WERI-Rb-1 (cell line): ENCODE measurements at places on chromosomes 3 and 15.

DNA sequence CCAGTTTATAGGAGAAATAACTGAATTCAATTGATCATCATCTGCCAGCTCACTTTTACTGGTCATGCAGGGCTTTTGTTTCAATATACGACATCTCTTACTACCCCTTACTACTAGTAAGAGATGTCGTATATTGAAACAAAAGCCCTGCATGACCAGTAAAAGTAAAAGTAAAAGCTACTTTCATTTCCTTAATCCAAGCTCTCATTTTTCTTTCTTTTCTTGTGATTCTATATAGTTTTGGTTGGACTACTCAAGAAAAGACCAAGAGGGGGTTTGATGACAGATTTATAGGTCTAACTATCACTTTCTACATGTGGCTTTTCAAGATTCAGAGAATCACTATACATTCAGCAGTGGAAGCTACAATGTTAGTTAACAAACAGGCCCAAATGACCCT, 1237.3 kb downstream of the ROBO2 start:
- no peak for DNase-seq

- no peak for DNase-seq
Observed at GRCh38 chr3:123078101-123078500, 11.3 kb downstream of the PDIA5 start.

- DNase-seq = no peak
Observed at GRCh38 chr3:191997579-191998268, 536.8 kb downstream of the PYDC2 start.

- no peak for DNase-seq
Observed at GRCh38 chr3:193938613-193939012, 197.3 kb upstream of the HES1 start.

DNA sequence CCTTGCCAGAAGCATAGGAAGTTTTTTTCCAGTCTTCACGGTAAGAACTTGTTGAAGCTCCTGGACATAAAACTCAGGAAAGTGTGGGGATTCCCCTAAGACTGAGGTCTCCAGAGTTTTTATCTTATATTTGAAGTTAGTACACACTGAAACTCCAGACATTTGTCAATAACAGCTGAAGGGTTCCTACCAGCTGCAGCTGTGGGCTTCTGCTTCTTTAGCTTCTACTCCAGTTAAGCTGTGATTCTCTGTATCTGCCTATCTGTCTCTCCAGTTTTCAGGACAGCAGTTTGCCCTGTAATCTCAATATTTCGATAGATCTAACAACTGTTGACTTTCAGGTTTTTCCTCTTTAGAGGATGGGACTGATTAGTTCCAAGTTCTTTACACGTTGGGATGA, 966.0 kb upstream of the SEMA6D start:
- no peak for DNase-seq

DNA sequence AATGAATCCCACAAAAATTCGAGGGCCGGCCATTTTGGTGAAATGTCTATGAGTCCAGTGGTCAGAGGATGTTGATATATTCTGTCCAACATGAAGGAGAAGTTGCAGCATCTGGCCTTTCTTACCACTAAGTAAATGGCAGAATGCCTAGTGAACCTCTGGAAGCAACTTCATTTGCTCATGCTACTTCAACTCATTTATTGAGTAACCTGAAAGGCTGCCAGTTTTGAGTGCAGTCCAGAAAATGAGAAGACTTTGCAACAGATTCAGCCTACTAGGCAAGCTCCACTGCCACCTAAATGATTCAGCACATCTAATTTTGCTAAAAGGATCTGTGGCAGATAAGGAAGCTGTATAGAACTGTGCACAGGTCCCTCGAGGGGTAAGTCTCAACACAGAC, 265.0 kb downstream of the OPA1 start:
- no peak for DNase-seq

GRCh38 chr3:182239316-182239715, 527.6 kb downstream of the SOX2 start:
- DNase-seq = no peak

GRCh38 chr3:141204343-141204742, 27.3 kb upstream of the PXYLP1 start:
- DNase-seq = no peak

DNA sequence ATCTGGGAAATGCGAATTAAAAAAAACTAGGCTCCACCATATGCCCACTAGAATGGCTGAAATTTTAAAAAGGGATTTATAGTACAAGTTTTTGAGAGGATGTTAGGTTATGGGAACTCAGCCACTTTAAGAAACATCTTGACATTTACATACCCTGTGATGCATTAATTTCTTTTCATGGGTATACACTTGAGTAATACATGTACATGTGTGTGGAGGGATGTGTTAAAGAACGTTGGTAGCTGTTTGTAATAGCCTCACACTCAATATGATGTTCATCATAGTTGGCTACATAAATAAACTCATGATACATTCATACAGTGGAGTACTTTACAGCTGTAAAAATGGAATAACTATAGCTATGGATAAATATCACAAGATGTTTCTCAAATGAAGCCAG, 40.9 kb downstream of the MEF2A start:
- DNase-seq = no peak

- DNase-seq = no peak
Observed at GRCh38 chr3:10366651-10367101, 45.8 kb upstream of the SEC13 start.

- DNase-seq = no peak
Observed at GRCh38 chr15:71333839-71334238, 218.6 kb downstream of the THSD4 start.

DNA sequence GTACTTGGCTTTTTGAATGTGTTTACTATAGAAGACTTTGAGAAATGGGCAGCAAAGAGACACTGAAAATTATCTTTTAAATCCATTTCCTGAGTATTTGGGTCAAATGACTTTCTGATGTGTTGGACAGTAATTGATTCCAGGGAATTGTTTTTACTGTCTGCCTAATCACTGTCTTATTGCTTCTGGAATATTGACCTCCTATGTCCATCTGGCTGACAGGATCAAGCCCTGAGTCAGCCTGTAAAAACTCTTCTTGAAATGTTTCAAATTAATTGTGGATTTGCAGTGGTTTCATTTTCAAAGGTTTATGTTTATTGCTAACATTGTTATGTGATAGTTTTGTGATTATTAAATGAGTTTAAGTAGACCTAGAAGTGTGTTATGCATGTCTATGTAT, 50.6 kb upstream of the MLF1 start:
- no peak for DNase-seq

- peak; percentile 79 for DNase-seq
Observed at GRCh38 chr15:92714477-92715401, 59.2 kb upstream of the FAM174B start.

GRCh38 chr3:45635475-45636256, 41.1 kb downstream of the LIMD1 start:
- no peak for DNase-seq

DNA sequence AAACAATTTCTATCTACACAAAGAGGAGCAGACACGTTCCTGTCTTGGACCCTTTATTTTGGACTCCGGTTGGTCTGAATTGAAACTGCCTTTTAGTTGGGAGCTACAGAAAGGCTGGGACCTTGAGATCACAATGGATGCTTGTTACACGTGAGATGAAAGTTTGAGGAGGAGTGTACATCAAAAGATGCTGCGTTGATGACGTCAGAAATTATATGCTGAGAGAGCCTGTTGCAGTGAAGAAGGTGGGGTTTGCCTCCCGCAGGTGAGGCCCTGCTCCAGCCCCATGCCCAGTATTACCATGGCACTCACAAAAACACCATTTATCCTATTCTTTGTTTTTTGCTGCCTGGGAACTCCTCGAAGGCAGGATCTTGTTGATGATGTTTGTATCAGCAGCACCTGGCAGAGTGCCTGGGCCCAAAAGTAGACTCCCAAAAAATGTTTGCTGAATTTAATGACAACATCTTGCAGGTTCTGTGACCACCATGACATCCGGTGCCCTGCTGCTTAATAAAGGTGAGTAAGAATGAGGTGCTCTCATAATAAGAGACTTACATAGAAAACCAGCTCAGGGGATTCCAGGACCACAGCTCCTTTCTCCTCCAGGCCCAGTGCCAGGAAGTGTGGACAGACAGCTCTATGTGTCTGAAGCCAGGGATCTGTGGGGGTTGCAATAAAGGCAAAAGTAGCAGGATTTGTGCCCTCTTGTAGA, 136.1 kb upstream of the UBE2E1 start:
- DNase-seq = no peak

GRCh38 chr15:65978110-65978509, 108.8 kb downstream of the RAB11A start:
- DNase-seq = no peak

DNA sequence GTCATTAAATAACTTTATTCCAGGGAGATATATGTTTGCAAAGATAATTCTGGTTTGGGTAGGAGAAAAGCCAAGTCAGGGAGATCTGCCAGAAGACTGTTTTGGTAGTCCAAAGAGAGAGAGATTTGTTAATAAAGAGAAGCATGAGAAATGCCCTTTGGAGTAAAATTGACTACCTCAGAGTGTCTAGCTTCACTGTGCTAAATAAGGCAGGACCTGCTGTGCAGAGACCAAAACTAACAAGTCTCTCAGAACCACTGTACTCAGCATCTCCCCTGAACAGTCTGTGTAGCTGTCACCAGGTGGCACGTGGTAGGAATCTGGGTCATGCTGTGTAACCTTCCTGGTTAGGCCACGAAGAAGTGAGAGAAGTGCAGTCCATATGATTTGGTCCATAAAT, 31.6 kb upstream of the SLC35G2 start:
- peak; percentile 14 for DNase-seq

DNA sequence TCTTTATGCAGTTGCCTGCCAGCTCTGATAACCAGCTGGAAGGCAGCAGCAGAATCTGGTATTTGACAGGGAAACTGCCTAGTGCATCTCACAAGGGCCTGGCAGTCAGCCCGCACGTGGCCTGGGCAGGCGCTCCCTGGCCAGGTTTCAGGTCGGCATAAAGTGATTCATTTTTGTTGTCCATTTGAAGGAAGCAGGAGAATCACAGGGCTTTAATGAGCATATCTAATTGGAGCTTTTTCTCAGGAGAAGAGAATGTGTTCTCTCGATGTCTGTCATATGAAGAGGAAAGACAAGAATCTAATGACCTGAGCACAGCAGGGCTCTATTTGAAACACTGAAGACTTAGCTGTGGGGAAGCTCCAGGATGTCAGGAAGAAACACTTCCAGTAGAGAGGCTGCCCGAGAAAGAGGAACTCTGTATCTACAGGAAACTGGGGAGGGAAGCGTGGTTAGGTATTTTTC, 98.8 kb upstream of the MB21D2 start:
- no peak for DNase-seq

DNA sequence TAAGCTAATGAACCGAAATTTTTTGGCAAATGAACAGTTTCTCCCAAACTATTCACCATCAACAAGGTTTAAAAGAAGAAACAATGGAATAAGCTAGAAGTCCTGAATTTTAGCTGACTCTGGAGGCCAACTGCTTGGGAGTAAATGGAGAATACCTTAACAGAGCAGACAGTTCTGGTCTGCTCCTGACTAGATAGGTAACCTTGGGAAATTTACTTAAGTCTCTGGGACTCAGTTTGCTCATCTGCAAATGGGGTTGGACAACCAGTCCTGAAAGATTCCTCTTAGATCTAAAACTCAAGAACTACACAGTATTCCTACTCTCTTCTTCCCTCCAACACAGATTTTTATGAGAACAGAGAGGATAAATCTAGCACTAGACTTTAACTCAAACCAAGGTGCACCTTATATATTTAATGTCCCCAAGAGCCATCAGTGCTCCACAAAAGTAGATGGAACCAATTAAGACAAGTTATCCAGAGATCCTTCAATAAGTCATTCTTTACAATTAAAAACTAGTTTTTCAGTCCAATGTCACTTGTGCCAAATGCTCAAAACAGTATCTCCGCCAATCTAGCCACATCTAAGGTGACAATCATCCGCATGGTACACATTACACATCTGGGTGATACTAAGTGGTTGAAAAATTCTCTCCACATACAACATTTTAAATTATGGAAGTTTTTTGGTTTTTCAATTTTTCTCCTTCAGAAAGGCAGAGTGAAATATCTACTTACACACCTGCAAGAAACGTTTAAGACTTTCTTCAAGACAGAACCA, 1.5 kb downstream of the RHOA start:
- DNase-seq = no peak

DNA sequence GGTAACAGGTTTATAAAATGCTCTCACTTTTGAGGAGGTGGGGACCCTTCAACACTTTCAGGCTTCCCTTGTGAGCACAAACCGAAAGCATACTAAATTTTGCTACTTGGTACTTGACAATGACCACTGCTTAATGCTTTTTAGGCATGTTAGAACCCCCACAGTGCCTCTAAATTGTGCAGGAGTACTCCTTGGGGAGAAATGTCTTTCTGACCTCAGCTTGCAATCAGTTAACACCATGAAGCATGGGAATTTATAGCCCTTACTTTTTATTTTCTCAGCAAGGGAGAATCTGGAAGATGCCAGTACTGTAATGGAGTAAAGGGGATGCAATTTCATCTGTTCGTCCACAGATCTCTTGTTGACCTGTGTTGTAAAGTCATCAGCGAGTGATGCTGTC, 308.9 kb upstream of the TBC1D5 start:
- no peak for DNase-seq

GRCh38 chr3:172040981-172041963, 1.9 kb downstream of the FNDC3B start:
- no peak for DNase-seq

DNA sequence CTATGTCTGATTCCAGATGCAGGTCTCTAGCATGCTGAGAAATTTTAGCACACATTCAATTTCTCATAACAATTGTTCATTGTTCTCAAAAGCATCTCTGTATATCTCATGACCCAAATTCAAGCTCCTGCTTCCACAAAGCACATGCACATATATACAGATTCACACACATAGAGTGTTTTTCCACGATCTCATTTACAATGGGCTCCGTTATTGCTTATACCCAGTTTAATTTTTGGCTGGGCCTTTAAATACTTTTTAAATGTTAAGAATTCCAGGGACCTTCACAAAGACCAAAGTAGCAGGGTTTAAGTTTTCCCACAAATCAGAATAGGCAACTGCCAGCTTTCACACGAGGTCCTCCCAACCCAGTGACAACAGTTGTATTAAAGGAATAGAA, 333.5 kb upstream of the SEMA6D start:
- DNase-seq = no peak

DNA sequence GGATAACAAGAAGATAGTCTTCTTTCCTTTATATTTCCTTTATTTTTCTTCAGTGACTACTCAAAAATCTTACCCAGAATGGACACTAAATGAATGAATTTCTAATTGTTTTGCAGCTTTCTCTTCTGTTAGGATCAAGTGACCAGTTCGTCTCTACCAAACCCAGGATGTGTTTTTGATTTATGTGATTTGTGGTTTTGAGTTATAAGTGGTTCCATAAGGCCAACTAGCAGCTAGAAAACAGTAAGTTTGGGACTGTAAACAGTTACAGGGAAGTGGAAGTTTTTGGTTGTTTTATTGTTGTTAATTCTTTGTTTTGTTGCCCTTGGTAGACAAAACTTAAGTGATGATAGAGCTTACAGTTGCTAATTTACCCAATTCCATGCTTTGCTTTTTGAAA, 456.5 kb downstream of the IL5RA start:
- DNase-seq = no peak

DNA sequence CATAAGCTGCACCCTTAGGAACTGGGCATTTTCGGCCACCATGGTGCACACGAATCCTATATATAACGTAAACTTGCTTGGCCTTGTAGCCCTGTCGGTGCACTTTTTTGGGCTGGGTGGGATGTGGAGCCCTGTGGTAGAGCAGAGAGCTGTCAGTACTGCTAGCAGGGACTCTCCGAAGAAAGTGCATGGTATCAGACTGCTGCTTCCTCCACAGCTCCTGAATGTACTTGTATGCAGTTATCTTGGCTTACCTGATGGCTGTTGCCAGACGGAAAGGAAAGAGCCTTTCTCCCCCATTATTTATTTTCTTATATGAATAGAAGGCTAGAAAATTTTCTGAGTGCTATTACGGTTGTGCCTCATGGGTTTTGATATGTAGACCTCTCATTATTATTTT, 8.4 kb downstream of the GALK2 start:
- no peak for DNase-seq
